ENCODE measurements at places on chromosomes 4 and X.
A peak's percentile ranks its signal among the peaks of the same experiment; 100 is the strongest.

DNA sequence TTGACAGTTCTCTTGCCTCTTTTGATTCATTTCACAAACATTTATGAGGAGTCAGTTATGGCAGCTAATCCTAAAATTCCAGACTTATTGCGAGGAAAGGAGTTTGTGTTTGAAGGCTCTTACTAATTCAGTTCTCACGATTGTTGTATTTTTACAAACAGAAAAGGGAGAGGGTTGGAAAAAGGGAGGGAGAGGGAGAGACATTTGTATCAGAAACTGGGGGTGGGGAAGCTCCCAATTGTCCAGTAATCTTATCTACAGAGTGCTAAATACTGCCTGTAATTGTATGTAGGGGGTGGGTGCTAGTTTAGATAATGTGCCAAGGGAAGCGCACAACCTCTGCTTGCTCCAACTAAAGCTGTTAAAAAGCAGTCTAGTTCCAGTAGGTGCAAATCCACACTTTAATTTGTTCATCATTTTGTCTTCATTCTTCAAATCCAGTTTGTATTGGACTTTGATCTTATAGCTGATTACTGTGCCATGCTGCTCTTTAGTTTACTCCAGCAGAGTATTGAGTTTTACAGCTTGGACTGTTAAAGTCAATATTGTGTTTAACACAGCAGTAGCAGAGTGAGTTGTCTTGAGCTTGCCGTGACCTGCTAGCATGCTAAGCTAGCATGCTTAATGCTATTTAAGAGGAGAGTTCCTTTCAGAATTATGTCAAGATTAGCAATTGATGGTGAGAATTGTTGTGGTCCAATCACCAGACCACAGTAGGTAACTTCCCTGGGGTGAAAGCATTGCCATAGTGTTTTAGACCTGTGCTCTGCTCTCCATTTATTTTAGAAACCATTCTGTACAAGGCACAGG is 13.9 kb downstream of the FNIP2 start:
- no peak for DNase-seq

GRCh38 chr4:109915385-109916026 is 2.8 kb downstream of the EGF start:
- no peak for DNase-seq

GRCh38 chrX:29617725-29618124 is 597.6 kb upstream of the MAGEB2 start:
- DNase-seq, result no peak

DNA sequence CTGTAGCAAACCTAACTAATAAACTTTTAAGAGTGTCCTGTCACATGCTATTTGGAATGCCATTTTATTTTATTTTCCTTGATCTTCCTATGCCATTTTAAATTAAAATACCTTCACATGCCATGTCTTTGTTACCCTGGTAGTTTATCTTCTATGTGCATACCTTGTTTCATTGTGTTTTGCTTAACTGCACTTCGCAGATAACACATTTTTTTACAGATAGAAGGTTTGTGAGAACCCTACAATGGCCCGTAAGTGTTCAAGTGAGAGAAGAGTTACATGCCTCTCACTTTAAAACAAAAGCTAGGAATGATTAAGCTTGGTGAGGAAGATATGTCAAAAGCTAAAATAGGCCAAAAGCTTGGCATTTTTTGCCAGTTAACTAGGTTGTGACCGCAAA is 744.1 kb downstream of the STIM2 start:
- DNase-seq, result no peak

- DNase-seq, result no peak
Measured at GRCh38 chrX:139058831-139059495, 347.4 kb upstream of the FGF13 start.

- DNase-seq, result no peak
Measured at GRCh38 chr4:13851085-13851940, 223.8 kb upstream of the BOD1L1 start.

GRCh38 chr4:153649572-153649991 is 34.5 kb upstream of the TLR2 start:
- DNase-seq, result no peak

- DNase-seq, result no peak
Measured at GRCh38 chrX:88560673-88561330, 186.2 kb upstream of the CPXCR1 start.

- DNase-seq, result peak; percentile 62
Measured at GRCh38 chr4:113394730-113395530, 345.5 kb downstream of the ANK2 start.

DNA sequence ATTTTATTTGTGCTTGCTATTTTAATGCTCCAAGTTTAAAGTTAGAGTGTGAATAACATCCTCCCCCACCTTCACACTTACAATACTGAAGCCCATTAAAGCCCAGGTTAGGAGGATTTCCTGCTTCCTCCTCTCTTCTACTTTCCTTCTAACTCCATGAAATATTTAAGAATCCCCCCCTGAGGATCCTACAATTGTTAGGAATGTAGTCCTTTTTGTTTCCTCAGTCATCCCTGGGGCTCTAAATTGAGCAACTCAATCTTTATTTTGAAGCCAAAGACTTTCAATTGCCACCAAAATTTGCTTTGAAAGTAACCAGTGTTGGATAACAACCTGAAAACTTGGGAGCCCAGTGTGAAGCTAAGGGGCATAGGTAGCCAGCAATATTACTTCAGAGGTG is 276.9 kb downstream of the FAM47A start:
- no peak for DNase-seq

- no peak for DNase-seq
Measured at GRCh38 chrX:37047776-37048175, 39.6 kb downstream of the FAM47C start.

- DNase-seq, result no peak
Measured at GRCh38 chr4:174696657-174697056, 132.4 kb downstream of the GLRA3 start.

DNA sequence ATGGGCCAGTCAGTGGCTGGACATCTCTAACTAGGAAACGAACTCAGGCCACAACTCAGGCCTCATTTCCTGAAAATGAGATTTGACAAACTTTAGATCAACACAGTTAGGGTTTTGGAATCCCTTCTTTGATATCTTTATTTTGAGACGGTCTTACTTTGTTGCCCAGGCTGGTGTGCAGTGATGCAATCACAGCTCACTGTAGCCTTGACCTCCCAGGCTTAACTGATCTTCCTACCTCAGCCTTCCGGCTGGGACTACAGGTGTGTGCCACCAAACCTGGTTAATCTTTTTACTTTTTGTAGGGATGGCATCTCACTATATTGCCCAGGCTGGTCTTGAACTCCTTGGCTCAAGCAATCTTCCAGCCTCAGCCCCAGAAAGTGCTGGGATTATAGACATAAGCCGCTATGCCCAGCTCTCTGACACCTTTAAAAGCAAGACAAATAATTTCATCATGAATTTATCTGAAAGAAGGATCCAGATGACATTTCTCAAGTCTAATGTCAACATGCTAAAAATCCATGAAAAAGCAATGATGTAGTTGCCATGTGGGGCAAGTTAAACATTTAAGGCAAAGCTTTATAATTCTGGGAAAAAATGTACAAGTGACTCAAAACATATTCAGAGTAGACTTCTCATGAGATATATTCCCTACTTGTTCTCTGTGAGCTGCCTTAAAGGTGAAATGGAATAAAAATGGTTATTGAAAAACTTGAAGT is 89.1 kb upstream of the CBR4 start:
- no peak for DNase-seq

GRCh38 chr4:139709660-139710059 is 44.0 kb downstream of the MGST2 start:
- DNase-seq, result no peak

DNA sequence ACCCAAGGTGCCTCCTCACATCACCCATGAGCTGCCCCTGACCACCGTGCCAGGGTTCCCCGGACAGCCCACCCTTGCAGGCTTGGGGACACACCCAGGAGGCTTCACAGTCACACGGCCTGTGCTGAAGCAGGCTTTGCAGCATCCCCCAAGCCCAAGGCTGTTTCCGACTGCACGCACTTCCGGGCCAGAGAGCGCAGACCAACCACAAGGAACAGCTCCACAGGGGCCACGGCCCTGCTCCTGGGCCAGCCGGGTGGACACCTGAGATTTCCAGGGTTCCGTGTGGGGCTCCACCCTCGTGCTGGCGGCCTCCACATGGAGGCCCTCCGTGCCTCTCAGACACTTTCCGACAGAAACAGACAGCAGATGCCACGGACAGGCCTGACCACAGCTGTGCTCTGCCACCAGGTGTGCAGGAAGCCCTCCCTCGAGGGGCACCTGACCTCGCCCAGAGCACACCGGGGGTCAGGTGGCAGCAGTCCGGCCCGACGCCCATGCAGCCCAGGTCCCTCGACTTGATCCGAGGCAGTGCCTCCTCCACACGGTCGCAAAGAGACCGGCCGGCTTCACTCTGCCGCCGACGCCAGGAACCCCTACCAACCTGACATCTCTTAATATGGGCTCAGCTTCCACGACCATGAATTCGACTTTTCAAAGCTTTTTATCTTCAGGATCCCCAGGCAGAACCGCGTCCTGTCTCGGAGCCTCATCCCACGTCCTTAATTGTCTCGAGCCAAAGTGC is 8.0 kb downstream of the CTBP1 start:
- no peak for DNase-seq

DNA sequence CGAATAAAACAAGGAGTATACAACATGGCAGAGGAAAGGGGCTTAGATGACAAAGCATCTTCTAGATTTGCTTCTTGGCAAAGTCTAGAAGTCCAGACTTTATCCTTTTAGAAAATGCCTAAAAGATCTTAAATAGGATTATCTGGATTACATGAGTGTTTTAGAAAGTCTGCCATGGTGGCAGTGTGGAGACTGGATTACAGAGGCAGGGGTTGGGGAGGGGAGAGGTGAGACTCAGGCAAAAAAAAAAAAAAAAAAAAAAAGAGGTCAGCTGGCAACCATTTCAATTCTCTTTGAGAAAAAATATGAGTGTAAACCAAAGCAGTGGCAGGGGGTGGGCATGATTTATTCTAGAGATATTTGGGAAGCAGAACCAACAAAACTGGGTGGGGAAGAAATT is 17.4 kb downstream of the ZNF827 start:
- no peak for DNase-seq

GRCh38 chr4:91127831-91128230 is 1000.6 kb downstream of the CCSER1 start:
- no peak for DNase-seq

DNA sequence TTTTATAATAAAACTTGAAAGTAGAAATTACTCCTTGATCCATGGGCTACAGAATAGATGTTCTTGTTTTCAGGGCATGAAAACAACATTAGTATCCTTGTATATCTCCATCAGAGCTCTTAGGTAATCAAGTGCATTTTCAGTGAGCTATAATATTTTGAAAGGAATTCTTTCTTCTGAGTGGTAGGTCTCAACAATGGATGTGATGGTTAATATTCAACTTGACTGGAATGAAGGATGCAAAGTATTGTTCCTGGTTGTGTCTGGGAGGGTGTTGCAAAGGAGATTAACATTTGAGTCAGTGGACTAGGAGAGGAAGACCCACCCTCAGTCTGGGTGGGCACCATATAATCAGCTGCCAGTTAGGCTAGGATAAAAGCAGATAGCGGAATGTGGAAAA is 100.1 kb downstream of the LCORL start:
- no peak for DNase-seq

GRCh38 chr4:183871581-183871980 is 33.5 kb upstream of the STOX2 start:
- no peak for DNase-seq

GRCh38 chr4:31467781-31468180 is 747.6 kb downstream of the PCDH7 start:
- DNase-seq, result no peak
